ENCODE measurements at places on chromosomes 3 and 15.

GRCh38 chr3:20344400-20344959 lies 158.5 kb upstream of the SGO1 start:
- no peak for DNase-seq

- no peak for DNase-seq
Measured at GRCh38 chr3:50068134-50068533, 20.6 kb upstream of the RBM5 start.

DNA sequence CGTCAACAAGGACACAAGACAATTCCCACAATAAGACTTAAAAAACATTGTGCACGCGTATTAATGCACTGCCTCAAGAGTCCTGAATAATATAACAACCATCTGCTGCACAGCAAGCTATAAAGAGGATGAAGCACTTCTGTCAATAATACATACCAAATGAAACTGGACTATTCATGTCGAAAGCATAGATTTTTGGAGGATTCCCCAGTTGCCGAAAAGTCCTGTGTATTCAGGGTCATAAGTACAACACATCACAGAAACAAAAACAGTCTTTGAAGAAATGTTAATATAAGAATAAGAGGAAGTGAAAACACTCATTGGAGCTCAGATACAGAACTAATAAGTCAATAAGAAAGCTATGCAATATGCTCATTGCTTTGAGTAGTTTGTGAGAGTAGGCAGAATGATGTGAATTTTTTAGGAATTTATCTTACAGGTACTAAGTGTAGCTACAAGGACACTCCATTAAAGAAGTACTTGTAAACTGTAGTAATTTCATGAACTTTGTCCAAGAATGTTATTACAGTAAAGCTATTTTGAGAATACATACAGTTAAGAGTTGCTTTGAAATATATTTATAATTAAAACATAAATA lies 31.6 kb downstream of the CBLB start:
- no peak for DNase-seq

- no peak for DNase-seq
Measured at GRCh38 chr15:32866454-32867312, 148.9 kb downstream of the GREM1 start.

- no peak for DNase-seq
Measured at GRCh38 chr3:98952404-98952803, 50.9 kb upstream of the DCBLD2 start.

GRCh38 chr3:157494581-157495281 lies 8.5 kb downstream of the VEPH1 start:
- no peak for DNase-seq
